ENCODE measurements at places on chromosomes 5 and 9.

- DNase-seq: no peak
Observed at GRCh38 chr9:8265281-8265680, 465.7 kb upstream of the DMAC1 start.

DNA sequence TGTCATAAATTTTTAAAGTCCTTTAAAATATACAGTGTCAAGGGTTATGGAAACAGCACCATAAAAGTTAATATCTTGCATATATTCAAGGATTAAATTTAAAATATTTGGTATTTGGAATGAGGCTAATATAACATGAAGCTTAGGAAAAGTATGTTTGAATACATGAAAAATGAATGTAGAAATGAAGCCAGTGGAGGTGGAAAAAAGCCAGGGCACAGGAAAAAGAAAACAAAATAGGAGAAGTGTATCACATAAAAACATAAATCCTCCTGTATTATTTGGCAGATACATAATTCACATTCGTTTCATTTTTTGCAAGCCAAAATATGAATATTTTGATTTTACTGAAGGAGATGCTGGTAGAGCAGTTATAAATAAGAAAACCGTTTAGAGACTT, 587.0 kb upstream of the ZNF608 start:
- DNase-seq: no peak

DNA sequence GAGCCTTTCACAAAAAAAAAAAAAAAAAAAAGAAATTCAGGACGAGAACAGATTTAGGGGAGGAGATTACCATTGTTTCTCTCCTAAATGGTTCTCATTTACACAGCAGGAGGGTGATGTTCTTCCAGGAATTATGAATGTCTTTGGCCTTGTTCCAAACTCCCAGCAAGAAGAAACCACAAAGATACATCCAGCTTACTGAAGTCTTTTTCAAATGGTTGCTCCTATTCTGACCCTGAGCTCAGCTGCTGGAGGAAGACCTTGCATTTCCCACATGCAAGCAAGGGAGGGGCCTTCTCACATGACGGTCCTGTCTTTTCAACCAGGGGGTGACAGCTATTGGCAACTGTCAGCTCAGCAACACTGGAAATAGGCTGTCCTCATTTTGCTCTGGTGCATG, 203.0 kb upstream of the VLDLR start:
- DNase-seq: no peak

GRCh38 chr5:77175231-77175630, 35.2 kb upstream of the PDE8B start:
- no peak for DNase-seq

DNA sequence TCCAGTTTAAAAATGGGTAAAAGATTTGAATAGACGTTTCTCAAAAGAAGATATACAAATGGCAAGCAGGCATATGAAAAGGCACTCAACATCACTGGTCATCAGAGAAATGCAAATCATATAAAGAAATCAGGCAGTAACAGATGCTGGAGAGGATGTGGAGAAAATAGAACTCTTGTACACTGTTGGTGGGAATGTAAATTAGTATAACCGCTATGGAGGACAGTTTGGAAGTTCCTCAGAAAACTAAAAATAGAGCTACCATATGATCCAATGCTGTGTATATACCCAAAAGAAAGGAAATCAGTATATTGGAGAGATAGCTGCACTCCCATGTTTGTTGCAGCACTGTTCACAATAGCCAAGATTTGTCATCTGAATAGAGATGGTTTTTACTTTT, 42.7 kb downstream of the SLC12A2 start:
- DNase-seq: no peak

DNA sequence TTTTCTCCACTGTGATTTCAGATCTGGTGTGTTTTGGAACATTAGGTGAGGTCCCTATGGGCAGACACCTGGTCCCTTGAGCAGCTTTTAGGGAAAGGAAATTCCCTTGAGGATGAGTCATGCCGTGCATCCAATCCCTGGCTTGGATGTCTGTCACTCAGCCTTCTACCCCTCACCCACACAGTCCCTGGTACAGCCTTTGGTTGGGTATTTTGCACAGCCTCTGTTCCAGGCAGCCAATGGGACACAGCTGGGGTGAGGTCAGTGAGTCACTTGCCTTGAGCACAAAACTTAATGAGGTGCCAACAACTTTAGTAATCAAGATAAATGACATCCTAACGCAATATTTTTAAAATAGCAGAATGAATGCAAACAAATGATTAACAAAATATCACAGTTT, 22.7 kb upstream of the SVEP1 start:
- no peak for DNase-seq

DNA sequence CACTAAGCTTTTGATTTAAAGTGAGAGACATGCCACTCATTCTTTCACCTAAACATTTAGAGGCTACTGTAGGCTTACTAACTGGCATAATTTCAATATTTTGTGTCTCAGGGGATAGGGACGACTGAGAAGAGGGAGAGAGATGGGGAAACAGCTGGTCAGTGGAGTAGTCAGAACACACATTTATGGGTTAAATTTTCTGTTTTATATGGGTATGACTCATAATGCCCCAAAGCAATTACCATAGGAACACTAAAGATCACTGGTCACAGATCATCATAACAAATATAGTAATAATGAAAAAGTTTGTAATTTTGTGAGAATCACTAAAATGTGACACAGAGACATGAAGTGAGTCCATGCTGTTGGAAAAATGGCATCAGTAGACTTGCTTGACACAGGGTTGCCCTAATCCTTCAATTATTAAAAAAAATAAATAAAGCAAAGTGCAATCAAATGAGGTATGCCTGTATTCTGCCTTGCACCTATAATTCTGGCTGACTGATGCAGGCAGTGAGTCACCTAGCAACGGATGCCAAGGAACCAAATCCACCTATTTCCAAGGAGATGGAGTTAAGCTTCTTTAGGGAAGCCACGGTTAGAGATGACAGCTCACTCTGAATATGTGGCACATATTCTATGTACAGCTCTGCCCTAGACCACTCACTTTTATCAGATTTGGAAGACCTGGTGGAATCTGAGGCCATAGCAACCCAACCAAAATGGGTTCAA, 166.1 kb downstream of the MARCHF11 start:
- no peak for DNase-seq

- DNase-seq: peak; percentile 62
Observed at GRCh38 chr5:176810081-176810597, at the start of gene UNC5A. Gene UNC5A (plus strand): TSS chr5:176810559. CDS start chr5:176810751, 192 bp downstream.

- DNase-seq: no peak
Observed at GRCh38 chr5:9776525-9776924, 146.4 kb upstream of the TAS2R1 start.

GRCh38 chr9:32404856-32405255, 20.4 kb downstream of the ACO1 start:
- DNase-seq: no peak

- DNase-seq: no peak
Observed at GRCh38 chr9:120768886-120769285, 24.3 kb downstream of the FBXW2 start.

DNA sequence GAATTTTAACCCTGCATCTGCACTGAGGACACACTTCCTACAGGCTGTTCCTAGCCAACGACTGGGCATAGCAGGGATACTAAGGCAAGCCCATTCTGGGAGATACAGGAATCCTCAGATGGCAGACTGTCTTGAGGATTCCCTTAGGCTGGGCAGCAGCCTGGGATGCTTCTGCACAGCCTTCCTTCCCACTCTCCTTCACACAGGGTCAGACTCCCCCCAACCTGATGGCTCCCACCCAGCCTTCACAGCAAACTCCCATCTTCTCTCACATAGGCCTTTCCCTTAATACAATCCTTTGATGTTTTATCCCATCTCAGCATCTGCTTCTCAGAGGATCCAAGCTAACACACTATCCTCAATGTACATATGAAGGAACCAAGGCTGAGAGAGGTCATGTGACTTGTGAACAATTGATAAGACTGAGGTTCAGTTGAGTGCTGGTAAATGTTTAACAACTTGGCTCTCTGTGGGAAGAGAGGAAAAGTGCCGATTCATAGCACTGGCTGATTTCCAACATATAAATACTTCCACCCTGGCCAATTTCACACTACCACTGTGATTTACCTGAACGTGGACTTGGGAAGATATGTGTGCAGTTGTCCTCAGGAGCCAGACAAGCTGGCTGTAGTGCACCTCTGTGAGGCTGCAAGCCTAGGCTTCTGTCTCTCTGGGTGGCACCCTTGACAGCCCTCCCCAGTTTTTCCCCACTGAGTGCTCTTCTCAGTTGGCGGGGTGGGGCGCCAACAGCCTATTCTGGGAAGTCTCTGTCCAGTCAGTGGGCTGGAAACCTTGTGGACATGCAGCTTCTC, 120.2 kb upstream of the TRIM32 start:
- no peak for DNase-seq

GRCh38 chr5:119095611-119096010, 24.7 kb downstream of the DMXL1 start:
- DNase-seq: no peak

DNA sequence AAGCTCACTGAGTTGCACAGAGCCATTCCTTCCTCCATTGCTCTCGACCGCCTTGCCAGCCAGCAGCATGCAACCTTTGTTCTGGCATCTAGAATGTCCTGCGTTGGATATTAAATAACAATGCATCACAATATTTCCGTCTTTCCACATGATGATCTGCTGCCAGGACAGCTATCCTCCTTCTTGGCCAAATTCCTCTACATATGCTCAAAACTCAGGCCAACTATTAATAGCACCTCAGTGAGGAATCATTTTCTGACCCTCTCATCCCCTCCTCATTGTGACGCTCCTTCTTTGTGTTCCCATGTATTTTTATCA, 128.6 kb downstream of the MYO10 start:
- DNase-seq: no peak

GRCh38 chr5:124252191-124252638, 494.2 kb downstream of the ZNF608 start:
- DNase-seq: no peak

GRCh38 chr9:107389617-107390071, 99.9 kb downstream of the KLF4 start:
- no peak for DNase-seq

GRCh38 chr5:78591138-78591612, 57.4 kb downstream of the LHFPL2 start:
- no peak for DNase-seq

DNA sequence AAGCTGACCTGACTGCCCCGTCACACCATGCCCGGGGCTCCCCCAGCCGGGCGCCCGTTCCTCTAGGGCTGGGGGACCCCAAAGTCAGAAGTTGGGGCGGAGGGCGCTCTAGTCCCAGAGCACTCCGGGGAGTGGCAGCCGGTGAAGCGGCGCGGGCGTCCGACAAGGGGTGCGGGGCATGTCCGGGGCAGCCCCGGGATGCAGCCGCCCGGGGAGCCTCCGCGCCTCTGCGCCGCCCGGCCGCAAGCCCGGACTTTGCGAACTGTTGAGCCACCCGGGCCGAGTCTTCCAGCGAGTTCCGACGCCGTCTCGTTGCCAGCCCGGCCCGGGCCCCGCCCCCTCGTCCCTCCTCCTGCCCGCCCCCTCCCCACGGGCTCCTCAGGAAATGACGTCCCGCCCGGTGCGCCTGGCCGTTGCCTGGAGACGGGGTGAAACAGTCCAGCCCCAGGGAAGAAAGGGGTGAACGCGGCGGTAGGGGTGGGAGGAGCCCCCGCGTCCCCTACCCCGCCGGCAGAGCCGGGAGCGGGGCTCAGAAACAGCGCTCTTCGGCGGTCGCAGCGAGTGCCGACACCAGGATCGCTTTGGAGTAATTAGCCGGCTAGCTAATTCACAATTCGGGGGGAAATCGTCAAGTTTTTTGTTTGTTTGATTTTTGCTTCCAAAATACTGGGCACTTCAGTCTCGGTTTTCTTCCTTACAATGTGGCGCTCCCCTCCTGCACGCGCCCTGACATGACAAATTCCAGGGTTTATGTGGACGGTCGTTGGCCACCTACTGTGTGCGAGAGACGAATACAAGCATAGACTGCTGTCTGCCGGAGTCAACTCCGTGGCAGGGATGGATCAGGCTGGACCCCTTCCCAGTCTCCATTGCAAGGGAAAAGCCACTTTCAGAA, at the start of gene WHRN:
Gene WHRN (minus strand): TSS at position 287 of the 895 bp plus-strand sequence. CDS start 672 bp downstream, outside the sequence.
- peak; percentile 90 for DNase-seq

GRCh38 chr5:157541447-157542118, 34.0 kb downstream of the ADAM19 start:
- peak; percentile 12 for DNase-seq

- DNase-seq: no peak
Observed at GRCh38 chr5:7705261-7705660, 145.7 kb downstream of the CFAP90 start.

GRCh38 chr9:22208846-22209585, 199.9 kb upstream of the CDKN2B start:
- DNase-seq: peak; percentile 14

GRCh38 chr9:5493679-5494511, 16.4 kb upstream of the PDCD1LG2 start:
- peak; percentile 39 for DNase-seq

DNA sequence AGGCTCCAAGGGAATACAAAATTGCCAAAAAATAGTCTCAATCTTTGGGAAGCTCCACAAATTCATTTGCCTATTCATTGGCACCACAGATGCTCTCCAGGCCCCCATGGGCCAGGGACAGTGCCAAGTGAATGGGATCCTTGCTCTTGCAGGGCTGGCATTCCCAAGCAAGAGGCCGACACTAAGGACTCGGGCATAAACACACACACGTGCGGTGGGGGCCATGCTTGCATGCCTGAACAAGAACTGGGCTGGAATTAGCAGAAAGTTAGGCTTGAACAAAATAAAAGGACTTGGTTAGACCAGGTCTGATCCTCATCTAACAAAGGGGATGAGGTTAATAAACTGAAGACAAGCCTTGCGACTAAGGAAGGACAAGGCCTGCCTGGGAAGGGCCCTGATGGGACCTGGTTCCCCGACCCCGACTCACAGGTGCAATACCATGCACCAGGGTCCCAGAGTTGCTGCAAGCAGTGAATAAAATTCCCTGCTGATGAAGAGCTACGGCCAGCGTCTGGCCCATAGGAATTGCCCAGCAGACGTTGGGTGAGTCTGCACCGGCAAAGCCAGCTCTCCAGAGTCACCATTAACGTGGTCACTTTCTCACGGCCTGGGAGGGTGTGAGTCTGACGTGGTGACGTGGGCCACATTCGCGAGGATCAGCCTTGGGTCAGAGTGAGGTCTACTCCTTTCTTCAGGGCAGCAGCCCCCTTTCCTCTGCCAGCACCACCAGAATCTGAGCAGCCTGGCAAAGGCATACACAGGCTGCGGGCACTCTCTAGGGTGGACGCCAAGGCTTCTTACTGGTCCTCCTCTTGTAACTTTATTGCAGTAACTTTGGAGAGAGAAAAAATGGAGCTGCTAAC, 77.4 kb upstream of the FCN1 start:
- DNase-seq: no peak

DNA sequence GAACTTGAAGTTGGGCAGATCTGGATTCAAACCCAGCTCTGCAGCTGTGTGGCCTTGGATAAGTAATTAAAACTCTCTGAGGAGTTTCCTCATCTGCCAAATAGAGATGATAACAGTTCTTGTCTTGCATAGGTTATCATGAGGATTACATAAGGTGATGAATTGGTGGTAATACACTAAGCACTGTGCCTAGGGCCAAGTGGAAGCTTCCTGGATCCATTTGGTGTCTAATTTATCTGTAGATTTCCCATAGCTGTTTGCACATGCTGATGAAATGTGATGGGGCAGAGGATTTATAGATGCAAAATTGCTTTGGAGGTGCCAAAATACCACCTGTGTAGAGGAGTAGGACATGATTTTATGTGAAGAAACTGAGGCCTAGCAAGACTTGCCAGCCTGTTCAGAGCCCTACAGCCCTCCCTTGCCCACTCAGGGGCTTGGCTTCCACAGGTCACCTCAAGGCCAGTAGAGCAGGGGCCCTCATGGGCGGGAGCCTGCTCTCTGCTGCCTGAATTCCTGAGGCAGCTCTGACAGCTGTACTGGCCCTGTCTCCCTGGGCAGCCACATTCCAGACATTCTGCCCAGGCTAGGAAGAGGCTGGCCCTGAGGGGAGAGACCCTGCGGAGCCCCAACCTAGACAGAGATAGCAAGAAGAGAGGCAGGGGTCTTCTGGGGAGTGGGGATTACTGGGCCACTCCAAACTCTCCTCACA, 5.9 kb upstream of the FAT2 start:
- no peak for DNase-seq
